B cell (primary cell): ENCODE measurements at places on chromosomes 16 and 17.

GRCh38 chr16:11187522-11188023 is 68.4 kb downstream of the SOCS1 start:
- no peak for DNase-seq

- no peak for DNase-seq
These were observed 6.1 kb upstream of the NLRC5 start for GRCh38 chr16:56983211-56983751.

GRCh38 chr16:76287466-76287865 is 10.3 kb downstream of the CNTNAP4 start:
- DNase-seq = no peak

- no peak for DNase-seq
These were observed 91.0 kb upstream of the CBX4 start for GRCh38 chr17:79930062-79930876.

DNA sequence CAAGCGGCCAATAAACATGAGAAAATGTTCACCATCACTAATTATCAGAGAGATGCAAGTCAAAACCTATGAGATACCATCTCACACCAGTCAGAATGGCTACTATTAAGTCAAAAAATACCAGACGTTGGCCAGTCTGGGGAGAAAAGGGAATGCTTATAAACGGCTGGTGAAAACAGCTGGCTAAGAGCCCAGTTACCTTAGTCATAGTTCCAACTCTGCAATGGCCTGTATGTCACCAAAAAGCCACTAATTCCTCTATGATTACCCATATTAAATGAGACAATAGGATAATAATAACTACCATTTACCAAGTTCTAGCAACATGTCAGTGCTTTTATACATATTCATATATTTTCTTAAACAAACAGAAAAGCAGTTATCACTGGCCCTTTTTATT is 42.9 kb upstream of the CDRT4 start:
- DNase-seq = no peak

DNA sequence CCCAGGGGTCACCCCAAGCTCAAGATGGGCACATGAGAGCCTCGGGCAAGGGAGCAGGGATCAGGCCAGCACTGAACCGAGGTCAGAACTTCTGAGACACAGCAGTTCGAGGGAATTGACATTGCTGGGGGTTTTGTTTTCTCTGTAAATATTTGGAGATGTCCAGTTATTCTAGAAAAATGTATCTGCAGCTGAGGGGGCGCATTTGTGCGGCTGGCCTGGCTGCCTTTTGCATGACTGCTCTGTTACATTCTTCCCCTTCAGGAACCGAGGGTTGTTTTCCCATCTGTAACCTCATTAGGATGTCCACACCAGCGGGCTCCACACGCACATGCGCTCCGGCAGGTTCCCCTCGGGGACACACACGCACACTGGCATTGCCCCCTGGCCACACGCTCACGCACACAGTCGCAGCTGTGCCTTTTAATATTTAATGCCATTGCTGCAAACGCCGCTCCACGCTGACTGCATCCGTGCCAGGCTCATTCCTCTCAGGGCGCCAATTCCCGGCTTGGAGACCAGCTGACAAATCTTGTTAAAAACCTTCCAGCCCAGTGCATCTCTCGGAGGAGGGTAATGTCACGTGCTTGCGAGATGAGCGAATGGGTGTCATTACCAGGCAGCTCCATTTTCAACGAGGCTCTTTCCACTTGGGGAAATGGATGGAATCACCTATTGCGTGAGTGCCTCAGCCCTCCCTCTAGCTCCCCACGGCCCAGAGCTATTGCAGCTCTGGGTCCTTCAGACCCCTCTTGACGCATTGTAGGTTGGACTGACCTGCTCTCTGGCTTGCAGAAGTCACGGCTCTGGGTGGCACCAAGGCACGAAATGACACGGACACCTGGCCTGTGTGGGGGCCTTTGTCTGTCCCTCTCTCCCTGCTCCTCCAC is 13.1 kb downstream of the CCR7 start:
- DNase-seq = peak; percentile 52

DNA sequence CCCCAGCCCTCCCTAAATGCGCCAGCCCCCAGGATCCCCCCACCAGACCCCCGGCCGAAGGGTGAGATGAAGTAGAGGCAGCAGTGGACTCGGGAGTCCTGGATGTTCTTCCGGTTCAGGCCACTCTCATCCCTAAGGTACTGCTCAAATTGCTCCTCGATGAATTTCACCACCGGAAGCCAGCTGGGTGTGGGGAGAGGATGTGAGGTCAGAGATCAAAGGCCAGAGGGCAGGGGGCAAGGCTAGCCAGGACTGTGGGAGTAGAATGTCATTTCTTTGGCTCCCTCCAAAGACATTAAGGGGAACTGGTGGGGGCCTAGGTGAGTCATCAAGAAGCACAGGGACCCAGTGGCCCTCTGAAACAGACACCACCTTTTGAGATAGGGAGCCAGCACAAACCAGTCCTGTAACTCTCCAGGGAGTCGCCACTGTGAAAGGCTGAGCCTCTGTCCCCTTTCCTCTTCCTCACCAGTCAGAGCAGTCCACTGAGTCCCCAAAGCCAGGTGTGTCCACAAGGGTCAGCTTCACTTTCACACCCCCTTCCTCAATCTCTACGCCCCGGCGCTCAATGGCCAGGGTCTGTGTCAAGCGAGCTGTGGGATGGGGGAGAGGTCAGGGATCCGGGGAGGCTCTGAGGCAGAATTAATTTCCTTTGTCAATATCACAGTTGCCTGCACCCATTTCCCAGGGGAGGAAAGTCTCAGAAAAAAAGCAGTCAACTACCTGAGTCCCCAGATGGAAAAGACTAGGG is 895 bp downstream of the SEPTIN1 start:
- DNase-seq = no peak

DNA sequence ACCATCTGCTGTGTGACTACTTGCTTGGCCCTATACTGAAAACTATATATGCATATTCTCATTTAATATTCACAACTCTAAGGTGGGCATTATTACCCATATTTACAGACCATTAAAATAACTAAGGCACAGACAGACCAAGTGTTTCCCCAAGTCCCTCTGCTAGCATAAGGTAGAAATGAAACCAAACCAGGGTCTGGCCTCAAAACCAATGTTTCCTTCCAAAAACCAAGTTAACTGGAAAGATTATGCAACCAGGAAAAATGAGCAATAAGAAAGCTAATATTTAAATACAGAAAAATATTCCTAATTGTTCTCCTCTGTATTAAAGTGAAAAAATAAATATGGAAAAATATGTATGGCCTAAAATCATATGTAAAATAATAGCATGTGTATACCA is 50.1 kb downstream of the XPO6 start:
- no peak for DNase-seq

GRCh38 chr17:76079956-76080767 is 1.2 kb downstream of the ZACN start:
- peak; percentile 43 for DNase-seq

DNA sequence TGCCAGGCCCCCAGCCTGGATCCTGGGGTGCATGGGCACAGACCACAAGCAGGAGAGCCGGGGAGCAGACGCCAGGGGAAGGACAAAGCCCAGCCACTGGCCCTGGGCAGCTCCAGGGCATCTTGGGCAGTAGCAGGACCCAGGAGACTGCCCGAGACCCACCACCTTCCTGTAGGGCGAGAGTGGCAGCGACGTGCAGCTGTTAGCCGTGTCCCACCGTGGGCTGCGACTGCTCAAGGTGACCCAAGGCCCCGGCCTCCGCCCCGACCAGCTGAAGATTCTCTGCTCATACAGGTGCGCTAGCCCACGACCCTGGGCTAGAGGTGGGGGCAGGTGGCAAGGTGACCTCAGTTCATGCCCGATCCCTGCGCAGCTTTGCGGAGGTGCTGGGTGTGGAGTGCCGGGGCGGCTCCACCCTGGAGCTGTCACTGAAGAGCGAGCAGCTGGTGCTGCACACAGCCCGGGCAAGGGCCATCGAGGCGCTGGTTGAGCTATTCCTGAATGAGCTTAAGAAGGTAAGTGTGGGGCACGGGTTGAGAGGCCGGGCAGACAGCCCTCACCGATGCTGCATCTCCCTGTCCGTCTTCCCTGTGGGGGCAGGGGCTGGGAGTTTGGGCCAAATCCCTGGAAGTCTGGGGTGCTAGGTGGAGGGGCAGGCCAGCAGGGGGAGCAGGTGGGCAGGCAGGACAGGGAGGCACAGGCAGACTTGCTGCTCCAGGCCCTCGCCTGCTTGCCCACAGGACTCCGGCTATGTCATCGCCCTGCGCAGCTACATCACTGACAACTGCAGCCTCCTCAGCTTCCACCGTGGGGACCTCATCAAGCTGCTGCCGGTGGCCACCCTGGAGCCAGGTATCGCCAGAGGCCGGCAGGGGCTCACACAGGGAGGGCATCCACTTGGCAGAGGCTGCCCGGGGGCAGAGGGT is 13.5 kb upstream of the SMIM5 start:
- DNase-seq = no peak

DNA sequence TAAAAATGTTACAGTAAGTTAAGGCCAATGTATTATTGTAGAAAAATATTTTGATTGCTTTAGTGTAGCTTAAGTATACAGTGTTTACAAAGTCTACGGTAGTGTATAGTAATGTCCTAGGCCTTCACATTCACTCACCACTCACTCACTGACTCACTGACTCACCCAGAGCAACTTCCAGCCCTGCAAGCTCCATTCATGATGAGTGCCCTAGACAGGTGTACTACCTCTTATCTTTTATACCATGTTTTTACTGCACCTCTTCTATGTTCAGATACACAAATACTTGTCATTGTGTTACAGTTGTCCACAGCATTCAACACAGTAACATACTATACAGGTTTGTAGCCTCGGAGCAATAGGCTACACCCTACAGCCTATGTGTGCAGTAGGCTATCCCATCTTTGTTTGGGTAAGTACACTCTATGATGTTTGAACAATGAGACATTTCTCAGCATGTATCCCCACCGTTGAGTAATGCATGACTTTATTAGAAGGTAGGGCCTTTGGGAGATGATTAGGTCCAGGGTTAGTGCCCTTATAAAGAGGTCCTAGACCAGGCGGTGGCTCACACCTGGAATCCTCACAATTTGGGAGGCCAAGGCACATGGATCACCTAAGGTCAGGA is 117.8 kb downstream of the SLC39A11 start:
- DNase-seq = no peak

DNA sequence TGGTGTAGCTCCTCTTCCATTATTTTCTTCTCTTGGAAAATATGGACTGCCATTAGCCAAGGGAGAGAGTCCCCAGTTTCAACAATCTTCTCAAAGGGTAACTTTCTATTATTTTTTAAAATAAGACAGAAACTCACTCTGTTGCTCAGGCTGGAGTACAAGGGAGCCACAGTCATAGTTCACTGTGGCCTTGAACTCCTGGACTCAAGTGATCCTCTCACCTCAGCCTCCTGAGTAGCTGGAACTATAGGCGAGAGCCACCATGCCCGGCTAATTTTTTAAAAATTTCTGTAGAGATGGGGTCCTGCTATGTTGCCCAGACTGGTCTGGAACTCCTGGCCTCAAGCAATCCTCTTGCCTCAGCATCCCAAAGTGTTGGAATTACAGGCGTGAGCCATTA is 13.1 kb downstream of the COG4 start:
- DNase-seq = no peak

DNA sequence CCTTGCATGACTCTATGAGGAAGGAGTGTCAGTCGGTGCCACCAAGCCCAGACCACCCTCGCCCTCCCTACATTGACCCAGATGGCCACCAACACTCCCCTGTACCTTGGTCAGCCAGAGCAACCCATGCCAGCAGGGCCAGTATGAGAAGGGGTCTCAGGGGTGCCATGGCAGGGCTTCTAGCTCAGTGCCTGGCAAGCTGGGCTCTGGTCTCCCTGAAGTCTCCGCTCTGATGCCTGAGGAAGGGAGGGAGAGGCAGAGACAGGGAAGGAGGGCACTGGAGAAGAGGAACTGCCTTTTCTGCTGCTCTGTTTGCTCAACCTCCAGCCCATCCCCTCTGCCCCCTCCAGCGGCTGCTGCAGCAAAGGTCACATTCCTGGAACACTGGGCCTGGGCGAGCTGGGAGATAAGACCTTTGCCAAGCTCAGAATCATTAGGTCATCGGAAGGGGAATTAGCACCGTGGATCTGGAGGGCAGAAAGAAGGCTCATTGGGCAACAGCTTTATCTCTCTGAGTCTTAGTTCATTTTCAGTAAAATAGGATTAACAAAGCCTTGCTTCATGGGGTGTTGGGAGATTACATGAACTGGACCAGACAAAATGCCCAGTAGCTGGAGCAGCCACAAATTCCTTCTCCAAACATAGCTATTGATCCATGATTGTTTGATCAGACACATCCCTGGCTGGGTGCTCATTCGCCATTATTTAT is at the start of gene VTN:
TSS of gene VTN (minus strand) at position 273 of the 709 bp plus-strand sequence. CDS start at position 169, 104 bp downstream.
- DNase-seq = peak; percentile 26

GRCh38 chr17:19716108-19717030 is at the start of gene SLC47A2:
TSS of gene SLC47A2 (minus strand) at chr17:19716584. CDS start at chr17:19716555, 29 bp downstream.
- no peak for DNase-seq

DNA sequence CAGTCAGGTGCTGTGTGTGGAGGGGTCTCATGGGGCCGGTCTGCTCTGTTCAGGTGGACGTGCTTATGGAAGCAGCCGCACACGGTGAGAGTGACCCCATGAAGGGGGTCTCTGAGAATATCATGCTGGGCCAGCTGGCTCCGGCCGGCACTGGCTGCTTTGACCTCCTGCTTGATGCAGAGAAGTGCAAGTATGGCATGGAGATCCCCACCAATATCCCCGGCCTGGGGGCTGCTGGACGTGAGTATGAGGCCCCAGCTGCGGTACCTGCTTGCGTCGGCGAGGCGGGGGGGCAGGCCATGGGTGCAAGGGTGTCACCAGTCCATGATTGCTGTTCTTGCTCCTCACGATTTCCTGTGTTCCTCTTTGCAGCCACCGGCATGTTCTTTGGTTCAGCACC is 27.9 kb downstream of the POLR2A start:
- DNase-seq = peak; percentile 21

DNA sequence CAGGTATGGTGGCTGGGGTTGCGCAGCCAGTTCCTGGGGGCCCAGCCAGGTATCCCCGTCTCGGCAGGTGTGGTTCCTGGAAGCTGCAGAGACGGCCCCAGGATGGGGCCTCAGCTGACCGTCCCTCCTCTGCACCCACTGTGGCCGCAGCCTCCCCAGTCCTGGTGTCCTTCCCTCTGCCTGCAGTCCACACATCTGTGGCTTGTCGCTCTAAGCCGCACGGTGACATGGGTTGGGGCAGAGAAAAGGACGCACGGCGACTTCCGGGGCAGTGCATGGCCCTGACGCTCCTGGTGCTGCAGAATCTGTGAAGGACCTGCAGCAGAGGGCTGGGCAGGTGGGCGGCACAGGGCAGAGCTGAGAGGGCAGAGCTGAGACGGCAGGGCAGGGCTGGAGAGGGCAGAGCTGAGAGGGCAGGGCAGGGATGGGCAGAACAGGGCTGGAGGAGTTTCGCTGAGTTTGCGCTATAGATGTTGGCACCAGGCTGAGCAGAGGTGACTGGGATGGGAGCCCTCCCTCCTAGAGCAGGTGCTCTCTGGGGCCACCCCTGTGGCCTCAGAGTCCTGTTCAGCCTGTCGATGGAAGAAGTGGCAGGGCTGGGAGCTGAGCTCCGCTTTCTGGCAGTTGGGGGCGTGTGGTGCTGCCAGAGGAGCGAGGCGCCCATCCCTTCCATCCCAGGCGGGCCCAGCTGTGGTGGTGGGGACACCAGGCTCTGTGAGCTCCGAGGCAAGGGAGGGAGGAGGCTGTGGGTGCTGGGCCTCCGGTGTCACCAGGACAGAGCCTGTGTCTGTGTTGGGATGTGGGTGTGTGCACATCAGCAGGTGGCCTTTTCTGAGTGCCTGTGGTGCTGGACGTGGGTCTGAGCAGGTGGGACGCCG is 23.0 kb downstream of the TSC2 start:
- DNase-seq = no peak

GRCh38 chr16:85461022-85461813 is 151.9 kb upstream of the GSE1 start:
- DNase-seq = no peak
